Stimulated activated CD4-positive, alpha-beta T cell treated with anti-CD3 and anti-CD28 coated beads, Interleukin-4, amount 100 ng/mL, for 48 hours (primary cell): ENCODE measurements at places on chromosomes 1 and 21.

DNA sequence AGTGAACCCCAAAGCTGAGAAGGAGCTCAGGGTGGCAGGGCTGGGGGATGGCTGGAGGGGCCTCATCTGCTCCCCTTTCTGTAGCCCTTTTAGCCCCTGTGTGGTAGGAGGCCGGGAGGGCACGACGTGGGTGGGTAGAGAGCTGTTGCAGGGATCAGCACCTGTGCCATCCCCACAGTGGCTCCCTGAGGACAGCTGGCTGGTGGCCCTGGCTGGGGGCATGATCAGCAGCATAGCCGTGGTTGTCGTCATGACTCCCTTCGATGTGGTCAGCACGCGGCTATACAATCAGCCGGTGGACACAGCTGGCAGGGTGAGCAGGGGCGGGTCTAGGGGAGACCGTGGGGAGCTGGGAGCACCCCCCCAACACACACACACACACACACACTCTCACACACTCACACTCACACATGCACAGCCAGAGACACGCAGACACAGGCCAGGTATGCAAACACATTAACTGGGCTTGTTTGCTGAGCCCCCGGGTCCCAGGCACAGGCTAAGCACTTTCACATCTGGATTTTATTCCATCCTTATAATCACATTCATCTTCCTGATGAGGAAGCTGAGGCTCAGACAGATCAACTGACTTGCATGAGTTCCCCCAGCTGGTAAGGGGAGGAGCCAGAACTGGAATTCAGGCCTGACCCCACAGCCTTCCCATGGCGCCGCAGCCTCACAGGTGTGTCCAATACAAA lies 2.5 kb downstream of the SLC25A34 start:
- no peak for DNase-seq

DNA sequence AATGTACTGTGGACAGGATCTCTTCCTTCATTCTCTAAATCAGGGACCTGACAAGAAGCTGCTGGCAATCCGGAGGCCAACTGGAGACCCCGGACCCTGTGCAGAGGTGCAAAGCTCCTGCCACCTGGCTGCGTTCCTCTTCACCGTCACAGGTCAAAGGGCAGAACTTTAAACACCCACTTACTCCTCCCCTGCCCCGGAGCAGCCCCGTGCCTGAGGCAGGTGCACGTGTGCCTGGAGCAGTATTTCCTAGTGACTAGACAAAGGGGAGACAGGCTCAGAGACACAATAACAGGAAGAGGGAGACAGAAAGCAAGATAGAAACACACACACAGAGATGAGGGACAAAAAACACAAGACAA lies 6.6 kb upstream of the PIGC start:
- no peak for DNase-seq

- no peak for DNase-seq
Observed at GRCh38 chr1:17287130-17287776, 20.7 kb upstream of the PADI4 start.

GRCh38 chr1:37633040-37633937 lies 1.4 kb downstream of the RSPO1 start:
- DNase-seq = no peak

GRCh38 chr1:243587823-243588560 lies 262.1 kb downstream of the AKT3 start:
- DNase-seq = no peak

DNA sequence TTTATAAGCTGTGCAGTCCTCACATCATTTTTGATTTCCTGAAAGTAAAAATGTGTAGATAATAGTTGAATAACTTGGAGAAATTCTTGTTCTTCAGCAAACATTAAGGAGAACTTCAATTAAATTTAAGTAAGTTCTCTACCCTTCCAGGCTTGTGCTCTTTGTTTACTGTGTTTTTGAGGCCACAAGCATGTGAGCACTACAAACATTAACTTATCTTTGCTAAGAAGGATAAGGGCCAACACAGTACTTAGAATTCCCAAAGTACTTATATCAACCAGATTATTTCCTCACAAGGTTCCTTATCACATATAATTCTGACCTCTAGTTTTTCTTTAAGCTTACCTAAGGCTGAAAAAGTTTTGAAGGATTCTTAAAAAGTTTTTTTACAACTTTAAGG lies 24.7 kb upstream of the RWDD3 start:
- no peak for DNase-seq

DNA sequence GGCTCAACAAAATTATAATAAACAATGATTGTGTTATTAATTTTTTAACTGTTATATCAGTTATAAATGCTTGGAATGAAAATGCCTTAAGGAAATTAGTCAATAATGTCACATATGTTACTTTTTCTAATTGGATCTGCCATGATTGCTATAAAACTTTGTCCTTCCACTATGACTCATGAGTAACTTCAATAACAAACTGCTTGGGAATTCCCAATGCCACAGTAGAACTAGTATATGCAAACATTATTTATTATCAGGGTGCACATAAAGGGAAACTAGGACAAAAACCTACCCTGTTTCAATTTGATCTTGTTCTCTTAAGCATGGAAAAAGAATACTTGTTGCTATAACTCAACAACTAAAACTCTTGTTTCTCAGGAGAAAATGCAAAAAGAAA lies 59.1 kb upstream of the PDC start:
- DNase-seq = no peak

DNA sequence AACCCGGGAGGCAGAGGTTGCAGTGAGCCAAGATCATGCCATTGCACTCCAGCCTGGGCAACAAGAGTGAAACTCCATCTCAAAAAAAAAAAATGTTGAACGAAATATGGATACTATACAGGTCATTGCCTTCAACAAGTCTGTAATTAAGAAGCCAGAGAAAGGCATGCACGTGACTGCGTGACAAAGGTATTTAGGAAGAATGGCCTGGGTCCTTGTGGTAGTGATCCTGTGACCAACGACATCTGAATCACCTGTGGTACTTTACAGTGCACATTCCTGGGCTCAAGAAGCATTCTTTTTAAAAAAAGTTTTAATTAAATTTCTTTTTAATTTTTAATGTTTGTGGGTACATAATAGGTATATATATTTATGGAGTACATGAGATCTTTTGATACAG lies 115.0 kb downstream of the GREM2 start:
- DNase-seq = no peak

GRCh38 chr1:225044258-225044657 lies 114.8 kb downstream of the DNAH14 start:
- DNase-seq = no peak

GRCh38 chr1:100152271-100152670 lies 19.3 kb downstream of the TRMT13 start:
- no peak for DNase-seq

- no peak for DNase-seq
Observed at GRCh38 chr1:157882580-157882979, 41.0 kb upstream of the CD5L start.

DNA sequence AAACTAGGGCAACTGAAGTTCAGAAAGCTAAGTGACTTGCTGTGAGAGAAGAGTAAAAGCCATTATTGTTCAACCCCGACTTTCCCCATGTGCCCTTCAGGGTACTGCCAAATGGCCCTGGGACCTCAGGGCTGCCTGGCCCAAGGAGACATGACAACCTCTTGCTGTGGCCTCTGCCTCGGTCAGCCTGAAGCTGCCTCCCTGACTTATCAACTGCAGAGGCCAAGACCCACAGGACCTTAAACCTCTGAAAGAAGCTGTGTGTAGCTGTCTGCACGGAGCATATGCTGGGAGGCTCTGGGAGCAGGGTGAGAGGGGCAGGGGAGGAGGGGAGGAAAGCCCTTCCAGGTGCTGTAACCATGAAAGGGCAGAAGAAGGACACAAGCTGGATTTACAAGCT lies 35.9 kb downstream of the HMGB4 start:
- DNase-seq = no peak

- no peak for DNase-seq
Observed at GRCh38 chr1:198865319-198865718, 226.5 kb downstream of the PTPRC start.

- no peak for DNase-seq
Observed at GRCh38 chr1:221239792-221240191, 360.5 kb downstream of the HLX start.

DNA sequence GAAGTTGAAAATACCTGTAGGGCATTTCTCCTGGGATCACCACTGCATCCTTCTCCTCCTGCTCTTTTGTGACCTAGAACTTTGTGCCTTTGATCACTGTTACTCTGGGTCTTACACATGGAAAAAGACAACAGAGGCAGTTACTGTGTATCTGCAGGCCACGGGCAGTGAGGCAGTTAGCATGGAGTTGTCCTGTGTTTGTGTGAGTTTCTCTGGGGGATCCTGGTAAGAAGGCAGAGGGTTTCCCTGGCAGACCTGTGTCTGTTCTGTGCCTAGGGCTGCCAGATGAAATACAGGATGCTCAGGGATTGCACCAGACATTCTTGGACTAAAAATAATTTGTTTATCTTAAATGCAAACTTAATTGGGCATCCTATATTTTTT lies 44.4 kb upstream of the SCCPDH start:
- DNase-seq = no peak

GRCh38 chr1:61330018-61330417 lies 247.7 kb downstream of the NFIA start:
- DNase-seq = no peak

DNA sequence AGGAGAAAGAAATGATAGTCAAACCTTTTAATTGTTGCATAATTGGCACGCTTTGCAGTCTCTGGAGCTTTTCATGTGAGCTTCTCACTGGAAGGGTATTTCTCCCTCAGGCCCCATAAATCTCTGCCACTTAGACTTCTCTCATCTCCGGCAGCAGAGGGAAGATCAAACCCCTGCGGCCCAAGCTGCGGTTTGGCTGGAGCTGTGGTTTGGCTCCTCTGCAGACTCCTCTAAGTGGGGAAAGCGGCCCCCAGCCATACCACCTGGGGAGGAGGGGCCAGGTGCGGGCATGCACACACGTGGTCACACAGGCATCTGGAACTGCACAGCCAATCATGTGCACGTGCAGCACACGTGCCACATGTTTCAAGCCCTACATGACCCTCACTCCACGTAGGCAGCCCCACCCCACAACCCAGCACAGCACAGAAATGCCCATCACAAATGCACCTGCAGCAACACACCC lies 58.3 kb downstream of the UBE2T start:
- DNase-seq = no peak

DNA sequence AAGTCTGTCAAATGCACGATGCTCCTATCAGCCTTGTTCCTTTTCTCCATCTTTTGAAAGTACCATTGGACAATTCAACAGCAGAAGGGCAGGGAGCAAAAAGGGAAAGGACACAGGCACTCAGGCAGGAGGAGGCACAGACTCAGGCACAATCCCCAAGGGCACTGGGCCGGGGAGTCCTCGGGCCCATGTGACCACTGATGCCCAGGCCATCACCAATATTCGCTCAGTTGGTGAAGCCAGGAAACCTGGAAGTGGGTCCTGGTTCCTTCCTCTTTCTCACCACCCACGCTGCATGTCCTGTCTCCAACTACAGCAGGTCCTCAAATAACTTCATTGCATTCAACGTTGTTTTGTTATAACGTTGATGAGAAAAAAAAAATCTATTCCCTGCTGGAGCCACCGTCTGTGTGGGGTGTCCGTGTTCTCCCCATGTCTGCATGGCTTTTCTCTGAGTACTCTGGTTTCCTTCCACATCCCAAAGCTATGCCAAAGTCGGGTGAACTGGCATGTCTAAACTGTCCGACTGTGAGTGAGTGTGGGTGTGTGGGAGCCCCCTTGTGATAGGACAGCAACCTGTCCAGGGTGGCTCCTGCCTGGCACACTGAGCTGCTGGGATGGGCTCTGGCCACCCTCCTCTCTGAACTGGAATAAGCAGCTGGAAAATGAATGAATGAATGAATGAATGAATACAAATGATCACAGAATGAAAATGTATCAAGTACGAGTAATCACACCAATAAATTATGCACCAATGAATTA lies 12.5 kb downstream of the NID1 start:
- DNase-seq = no peak

GRCh38 chr1:3746830-3747521 lies 5.3 kb upstream of the CCDC27 start:
- peak; percentile 87 for DNase-seq

DNA sequence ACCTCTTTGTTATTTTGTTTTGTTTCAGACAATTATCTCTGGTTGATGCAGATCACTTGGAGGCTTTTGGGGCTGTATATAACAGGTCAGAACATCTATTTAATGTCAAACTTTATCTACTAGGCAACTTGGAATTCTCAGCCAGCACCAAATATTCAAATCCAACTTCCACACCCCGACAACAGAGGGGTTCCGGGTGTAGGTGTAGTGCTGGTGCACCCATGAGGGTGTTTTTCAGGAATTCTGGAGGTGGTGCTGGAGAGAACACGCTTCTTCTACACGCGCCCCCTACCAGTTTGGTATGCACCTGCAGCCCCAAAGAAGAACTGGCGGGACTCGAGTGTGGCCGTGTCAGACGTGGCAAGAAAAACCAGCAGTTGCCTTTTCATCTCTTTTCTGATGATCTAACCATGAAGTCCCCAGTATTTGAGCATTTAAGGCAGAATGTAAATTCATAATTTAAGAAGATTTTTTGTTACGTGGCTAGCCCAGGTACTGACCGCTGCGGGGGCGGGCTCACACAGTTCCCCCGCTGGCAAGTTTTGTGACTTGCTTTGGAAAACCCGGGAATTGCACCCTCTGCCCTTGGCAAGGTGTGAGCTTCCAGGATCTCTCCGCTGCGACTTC lies 462 bp upstream of the TLCD4 start:
- peak; percentile 35 for DNase-seq

- DNase-seq = no peak
Observed at GRCh38 chr1:243246916-243247315, 8.2 kb downstream of the CEP170 start.

DNA sequence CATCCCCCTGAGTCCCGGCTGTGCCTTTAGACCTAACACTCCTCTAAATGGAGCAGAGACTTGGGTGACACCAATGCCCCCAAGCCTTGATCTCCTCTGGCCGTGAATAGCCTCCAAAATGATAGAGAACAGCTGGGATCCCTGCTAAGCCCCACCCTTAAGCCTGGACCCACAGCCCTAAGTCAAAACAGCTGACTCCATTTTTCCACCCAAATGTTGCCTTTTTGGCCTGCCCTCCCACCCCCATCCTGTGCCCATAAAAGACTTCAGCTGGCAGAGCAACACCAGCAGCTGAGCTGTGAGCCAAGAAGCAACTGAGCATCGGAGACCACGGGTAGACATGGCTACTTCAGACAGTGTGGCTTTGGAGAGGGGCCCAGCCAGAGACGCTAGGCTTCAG lies 420.8 kb downstream of the NPHP4 start:
- DNase-seq = no peak

GRCh38 chr1:198320759-198321158 lies 164.0 kb downstream of the NEK7 start:
- DNase-seq = no peak

- no peak for DNase-seq
Observed at GRCh38 chr21:38848187-38848609, 42.5 kb downstream of the ETS2 start.

GRCh38 chr1:11725616-11726015 lies 10.3 kb upstream of the AGTRAP start:
- DNase-seq = no peak
